Substantia nigra (tissue), 51 donors: ENCODE measurements at places on chromosomes 16 and 17.

GRCh38 chr16:58644765-58645487 lies 15.3 kb upstream of the CNOT1 start:
- no peak for DNase-seq

- DNase-seq: no peak
Measured at GRCh38 chr17:76384222-76384986, at the start of gene SPHK1. SPHK1 (plus strand) TSS chr17:76384609; CDS start chr17:76385645, 1,036 bp downstream.

DNA sequence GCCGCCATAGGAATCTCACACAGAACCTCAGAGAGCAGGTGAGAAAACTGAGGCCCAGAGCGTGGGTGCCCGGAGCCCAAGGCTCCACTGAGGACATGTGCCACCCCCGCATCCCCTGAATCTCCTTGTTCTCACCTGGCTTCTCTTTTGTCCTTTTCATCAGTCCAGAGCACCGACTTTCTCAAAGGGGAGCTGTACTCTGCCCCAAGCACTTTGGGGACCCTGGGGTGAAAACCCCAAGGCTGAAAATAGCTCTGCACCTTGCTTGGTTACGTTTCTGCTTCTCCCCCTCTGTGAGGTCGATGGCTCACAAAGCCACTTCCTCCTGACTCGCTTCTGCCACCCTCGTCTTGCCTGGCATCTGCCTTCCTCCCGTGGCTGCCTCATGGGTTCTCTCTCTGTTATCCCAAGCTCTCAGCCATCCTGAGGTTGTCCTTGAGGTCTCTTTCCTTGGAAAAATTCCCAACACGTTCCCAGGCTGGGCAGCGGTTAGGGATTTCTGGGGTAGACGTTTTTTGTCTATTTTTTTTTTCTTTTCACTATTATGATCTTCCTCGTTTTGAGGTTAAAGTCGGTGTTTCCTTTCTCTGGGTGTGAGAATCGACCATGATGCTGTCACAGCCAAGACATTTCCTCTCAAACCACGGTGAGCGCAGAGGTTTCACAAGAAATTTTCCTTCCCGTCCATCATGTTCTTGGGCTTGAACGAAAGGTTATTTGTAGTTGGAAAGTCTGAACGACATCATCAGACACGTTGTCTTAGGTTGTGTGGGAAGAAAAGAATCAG lies 37.2 kb downstream of the IRF8 start:
- no peak for DNase-seq

DNA sequence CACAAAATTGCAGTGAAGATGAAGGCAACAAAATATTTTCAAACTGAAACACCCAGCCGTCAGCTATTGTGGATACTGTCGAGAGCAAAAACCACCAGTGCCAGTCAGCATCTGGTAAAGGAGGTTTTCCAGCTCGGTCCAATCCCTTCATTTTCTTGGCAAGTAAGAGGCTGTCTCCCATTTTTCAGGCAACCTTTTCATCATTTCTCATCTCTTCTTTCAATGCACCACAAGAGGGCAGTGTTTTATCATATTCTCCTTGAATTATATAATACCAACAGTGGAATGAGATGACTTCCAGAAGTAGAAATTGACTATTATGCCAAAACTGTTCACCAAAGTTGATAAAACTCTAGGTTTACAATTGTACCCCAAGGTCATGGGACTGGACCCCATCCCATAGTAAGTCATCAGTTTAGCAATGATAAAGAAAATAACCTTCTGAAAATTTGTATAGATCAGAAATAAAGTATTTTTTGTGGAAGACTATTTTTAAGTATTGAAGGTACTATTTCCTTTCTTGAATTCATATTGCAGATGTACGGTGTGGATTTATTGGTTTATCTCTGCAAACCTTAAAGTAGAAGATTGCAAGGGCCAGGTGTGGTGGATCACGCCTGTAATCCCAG lies 16.8 kb downstream of the NQO1 start:
- DNase-seq: peak; percentile 21

- no peak for DNase-seq
Measured at GRCh38 chr16:70579648-70580630, 56.3 kb downstream of the SF3B3 start.

GRCh38 chr16:48395375-48395774 lies 10.2 kb upstream of the SIAH1 start:
- DNase-seq: no peak

DNA sequence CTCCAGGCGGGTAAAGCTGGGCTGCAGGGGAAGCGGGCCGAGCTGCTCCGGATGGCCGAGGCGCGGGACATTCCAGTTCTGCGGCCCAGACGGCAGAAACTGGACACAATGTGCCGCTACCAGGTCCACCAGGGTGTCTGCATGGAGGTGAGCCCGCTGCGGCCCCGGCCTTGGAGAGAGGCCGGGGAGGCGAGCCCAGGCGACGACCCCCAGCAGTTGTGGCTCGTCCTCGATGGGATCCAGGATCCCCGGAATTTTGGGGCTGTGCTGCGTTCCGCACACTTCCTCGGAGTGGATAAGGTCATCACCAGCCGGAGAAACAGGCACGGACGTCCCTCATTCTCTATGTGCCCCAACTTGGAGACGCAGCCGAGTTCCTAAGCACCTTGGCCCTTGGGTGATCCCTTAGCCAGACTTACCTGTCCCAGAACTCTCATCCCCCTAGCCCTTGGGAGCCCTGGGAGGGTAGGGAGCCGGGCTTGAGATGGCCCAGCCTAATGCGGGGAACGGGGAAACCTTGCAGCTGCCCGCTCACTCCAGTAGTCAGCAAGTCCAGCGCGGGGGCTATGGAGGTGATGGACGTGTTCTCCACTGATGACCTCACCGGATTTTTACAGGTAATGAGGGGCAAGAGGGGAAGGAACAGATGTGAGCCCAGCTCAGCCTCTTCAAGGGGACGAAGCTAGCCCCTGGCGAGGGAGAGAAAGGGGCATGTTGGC lies 806 bp downstream of the MRM1 start:
- no peak for DNase-seq

DNA sequence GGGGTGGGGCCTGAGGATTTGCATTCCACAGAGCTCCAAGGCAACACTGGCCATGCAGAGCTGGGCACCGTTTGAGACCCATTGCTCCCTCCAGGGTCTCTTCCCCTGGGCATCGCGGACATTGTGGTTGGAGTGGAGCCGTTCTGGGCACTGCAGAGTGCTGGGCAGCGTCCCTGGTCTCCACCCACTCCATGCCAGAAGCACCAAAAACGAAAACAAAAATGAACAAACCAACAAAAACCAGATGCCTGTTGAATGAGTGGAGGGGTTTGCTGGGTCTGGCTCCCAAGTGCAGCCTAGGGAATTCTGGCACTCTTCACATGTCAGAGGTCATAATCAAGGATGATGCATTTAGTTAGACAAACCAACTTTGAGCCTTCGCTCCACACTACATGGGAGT lies 17.9 kb downstream of the WNT9B start:
- no peak for DNase-seq
